ENCODE measurements at places on chromosomes 2 and 18. TPM values are rescaled to one million over a fixed set of nuclear protein-coding genes. Genes with fewer than 3 reads are reported as not detected.

DNA sequence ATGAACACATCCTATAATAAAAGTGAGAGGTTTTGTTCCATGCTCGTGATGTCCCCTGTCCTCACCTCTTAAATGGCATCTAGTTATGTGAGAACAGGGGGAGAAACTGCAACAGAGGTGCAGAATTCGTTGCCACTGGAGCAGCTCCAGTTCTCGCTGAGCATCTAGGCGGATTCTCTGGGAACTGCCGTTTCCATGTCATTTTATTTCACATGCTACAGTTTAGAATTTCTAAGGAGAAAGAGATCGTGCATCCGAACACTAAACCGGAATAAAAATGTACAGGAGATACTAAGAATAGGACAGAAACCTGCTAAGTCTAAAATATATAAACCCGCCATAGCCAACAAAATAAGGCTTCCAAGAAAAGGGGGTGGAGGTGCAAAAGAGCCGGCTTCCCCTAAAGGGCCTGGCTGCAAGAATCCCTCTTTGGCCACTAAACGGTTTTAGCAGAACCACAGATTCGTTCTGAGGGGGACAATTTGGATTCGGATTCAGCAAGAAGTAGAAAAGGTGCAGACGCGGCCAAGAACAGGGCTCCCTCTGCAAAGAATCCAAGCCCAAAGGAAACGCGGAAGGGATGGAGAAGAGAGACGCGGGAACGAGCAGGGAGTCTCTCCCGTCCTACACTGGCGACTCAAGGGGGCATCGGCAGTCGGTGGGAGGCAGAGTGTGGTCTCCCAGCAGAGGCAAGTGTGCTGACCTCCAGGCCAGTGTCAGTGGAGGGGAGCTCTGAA is 1.3 kb downstream of the TMEM163 start:
- no peak for DNase-seq

HS6ST1 gene
- 35.6 TPM for total RNA-seq

DNA sequence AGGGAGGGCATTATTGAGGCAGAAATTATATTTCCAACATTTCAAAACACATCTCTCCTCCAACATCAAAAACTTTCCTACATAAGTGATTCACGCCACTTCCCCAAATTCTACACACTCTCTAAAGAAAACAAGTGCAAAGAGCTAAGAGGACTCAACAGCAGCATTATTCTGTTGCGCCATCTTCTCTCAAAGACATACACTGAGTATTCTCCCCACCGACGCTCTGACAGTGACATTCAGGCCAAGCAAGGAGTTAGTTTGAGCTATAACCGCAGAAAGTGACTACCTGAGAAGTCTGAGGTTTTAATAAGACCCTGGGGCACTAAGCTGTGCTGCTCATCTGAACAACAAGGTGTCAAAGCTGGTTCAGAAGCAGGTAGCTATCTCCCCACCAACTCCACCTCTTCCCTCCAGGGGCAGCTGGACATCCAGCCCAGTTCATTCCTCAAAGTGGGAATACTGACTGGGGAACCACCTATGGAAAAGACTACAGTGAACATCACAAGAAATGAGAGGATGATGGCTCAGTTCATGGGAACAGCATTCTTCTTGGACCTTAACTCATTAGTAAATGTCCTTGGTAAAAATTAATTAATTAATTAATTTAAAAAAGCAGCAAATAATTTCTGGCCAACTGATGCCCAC is 309.5 kb upstream of the CCDC68 start:
- no peak for DNase-seq

DNA sequence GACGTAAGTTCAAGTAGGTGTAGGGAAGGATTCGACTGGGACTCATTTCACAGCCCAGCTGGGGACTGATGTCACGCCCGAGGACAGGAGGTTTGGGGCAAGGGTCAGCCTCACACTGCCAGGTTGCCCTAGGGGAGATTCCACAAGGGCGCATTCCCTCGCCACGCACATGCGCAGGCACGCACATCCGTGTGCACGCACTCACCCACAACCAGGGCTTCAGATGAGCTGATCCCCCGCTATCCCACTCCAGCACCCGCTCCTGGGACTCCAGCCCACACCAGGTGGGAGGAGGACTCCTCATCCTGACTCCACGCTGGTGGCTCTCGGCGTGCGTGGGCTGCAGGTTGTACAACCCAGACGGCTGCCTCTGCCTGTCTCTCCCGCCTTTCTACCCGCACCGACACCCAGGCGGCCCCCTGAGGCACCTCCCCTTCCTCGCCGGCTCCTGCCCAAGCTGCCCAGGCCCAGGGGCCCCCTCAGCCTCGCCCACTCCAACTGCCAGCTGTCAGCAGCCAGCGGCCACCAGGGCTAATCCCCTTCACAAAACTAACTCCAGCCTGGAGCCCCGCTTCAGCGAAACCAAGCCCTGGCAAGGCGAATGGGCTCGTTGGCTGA is 47.8 kb upstream of the FOSL2 start:
- DNase-seq: no peak

DNA sequence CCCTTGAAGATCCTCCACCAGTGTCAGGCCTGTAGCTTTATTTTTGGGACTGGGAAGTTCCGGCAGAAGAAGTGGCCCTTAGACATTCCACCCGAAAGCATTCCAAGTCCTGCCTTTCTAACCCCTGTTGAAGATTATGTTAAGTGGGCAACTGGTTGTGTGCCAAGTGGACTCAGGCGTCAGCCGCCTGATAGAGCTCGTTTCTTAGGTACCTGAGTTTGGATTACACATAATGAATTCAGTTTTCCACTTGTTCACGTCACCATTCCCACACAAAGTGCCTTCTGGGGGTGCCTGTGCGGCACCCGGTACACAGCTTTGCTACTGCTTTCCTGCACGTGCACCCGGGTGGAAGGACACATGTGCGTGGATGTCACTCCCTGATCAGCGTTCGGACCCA is 156.5 kb downstream of the PTGR3 start:
- peak; percentile 87 for DNase-seq

- peak; percentile 35 for DNase-seq
Measured at GRCh38 chr2:34096562-34097171, 497.6 kb upstream of the FAM98A start.

- peak; percentile 68 for DNase-seq
Measured at GRCh38 chr2:27890924-27891672, 569 bp downstream of the BABAM2 start.

- no peak for DNase-seq
Measured at GRCh38 chr2:239917957-239918481, 107.1 kb downstream of the NDUFA10 start.

GRCh38 chr2:60821587-60822302 is 59.6 kb upstream of the REL start:
- no peak for DNase-seq

DNA sequence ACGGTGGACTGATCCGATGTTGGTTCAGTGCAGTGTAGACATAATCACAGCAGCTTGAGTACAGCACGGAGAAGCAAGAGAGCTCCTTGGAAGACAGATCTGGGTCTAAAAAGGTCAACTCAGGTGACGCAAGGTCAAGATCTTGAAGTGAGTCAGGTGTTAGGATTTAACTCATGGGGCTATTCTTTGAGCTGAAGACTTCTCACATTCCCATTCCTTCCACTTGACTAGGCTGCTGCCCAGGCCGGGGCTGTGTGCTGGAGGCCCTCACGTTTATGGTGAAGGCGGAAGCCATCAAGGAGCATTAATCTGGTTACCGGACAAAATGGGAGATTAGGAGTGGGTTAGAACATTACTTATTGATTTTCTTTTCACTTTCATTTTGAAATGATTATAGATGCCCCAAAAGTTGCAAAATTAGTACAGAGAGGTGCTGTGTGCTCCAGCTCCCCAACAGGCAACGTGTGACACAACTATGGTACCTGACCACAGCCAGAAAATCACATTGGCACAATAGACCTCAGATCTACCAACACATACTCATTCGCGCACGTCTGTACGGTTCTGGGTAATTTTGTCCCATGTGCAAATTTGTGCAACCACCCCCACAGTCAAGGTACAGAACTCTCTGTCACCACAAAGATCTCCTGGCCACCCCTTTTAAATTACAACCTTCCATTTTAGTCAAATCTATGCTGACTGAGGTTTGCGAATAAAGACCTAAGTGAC is 77.6 kb upstream of the SEC11C start:
- DNase-seq: no peak

- peak; percentile 22 for DNase-seq
Measured at GRCh38 chr2:242060212-242060835, 190.8 kb downstream of the RTP5 start.

DNA sequence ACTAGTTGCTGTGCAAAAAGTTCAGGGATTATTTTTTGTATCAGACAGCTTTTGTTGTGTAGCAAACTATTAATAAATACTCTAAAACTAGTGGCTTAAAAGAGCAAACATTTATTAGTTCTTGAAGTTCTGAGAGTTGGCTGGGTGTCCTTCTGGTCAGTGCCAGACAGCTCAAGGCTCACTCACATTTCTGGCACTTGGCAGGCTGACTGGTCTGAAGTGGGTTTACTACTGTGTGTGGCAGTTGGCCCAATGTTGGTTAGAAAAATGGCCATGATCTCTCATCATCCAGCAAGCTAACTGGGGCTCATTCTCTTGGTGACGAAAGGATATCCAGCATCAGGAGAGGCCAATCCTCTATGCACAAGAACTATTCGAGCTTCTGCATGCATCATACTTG is 71.4 kb upstream of the ZNF385B start:
- DNase-seq: peak; percentile 73

SERPINB10 gene
- not detected for total RNA-seq

SLC16A14 gene
- total RNA-seq: 1.8 TPM

- DNase-seq: no peak
Measured at GRCh38 chr2:60438653-60439052, 114.8 kb downstream of the BCL11A start.

- DNase-seq: no peak
Measured at GRCh38 chr2:159640176-159640575, 23.8 kb upstream of the BAZ2B start.

- DNase-seq: no peak
Measured at GRCh38 chr2:45285311-45285710, 276.1 kb upstream of the SIX2 start.

- DNase-seq: no peak
Measured at GRCh38 chr2:230864122-230864604, 579 bp upstream of the ITM2C start.

GRCh38 chr2:202514732-202515131 is 120.0 kb upstream of the FAM117B start:
- DNase-seq: no peak

- no peak for DNase-seq
Measured at GRCh38 chr2:104909317-104909716, 55.4 kb downstream of the POU3F3 start.

GRCh38 chr2:50547521-50547920 is 484.4 kb downstream of the NRXN1 start:
- DNase-seq: no peak

GRCh38 chr18:22856870-22857269 is 76.3 kb upstream of the RBBP8 start:
- peak; percentile 8 for DNase-seq

UGT1A10 gene
- total RNA-seq: not detected

ITGA4 gene
- 2.0 TPM for total RNA-seq

- DNase-seq: no peak
Measured at GRCh38 chr18:58255701-58256311, 211.8 kb downstream of the NEDD4L start.

DCDC2C gene
- 0.89 TPM for total RNA-seq

DNA sequence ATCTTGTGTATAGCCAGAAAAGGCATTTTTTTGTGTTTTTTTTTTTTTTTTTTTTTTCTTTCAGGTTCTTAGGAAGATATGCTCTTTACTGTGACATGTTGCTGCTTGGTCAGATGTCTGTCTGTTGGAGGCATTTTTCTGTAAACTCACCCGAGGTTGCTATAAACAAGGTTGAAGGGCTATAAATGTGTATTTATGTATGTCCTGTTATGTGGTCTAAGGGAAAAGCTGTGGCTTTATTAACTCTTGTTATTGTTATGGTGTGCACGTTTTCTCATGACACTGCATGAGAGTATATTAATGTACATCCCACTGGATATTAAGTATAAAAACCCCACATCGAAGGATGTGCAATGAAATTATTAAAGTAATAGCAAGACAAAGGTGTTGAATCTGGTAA is 102.0 kb downstream of the ZNF532 start:
- DNase-seq: no peak

DNA sequence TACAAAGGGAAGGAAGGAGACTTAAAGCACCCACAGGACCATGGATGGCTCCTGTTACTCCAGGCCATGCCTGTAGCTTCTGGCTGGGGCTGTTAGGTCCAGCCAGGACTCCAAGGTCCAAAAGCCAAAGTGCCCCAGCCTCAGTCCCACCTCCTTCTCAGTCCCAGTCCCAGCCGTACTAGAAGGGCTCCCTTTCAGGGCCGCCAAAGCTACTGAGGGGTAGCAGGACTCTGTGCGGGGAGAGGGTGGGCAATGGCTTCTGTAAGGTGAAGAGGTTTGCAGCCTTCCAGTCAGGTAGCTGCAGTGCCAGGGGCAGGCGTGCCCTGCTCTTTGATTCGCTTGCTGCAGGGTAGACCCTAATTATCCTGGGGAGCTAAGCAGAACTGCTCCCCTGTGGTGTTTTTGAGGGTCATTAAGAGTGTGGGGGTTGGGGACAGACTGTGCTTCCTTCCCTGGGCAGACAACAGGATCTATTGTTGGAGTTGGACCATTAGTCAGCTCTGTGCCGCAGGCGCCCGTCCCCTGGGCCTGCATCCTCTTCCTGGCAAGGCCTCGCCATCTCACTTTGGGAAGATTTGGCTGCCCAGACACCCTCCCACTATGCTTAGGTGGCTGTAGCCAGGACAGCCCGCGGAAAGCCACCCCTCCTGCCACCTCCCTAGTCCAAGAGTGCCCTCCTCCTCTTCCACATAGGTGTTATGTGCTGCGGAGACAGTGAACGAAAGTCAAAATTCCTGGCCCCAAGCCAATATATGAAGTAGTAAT is 118.8 kb downstream of the ZBTB7C start:
- DNase-seq: no peak

PREB gene
- total RNA-seq: 52.8 TPM
